Left hindlimb (tissue), 1 donor: ENCODE measurements at places on chromosomes 2 and 18.

GRCh38 chr2:9748577-9748976 is 94.7 kb upstream of the TAF1B start:
- no peak for DNase-seq

- DNase-seq = no peak
These were observed 89.0 kb downstream of the NBAS start for GRCh38 chr2:15472133-15472532.

- no peak for DNase-seq
These were observed 101.3 kb downstream of the PID1 start for GRCh38 chr2:229169751-229170150.

- peak; percentile 68 for DNase-seq
These were observed 54.7 kb upstream of the FZD7 start for GRCh38 chr2:201978986-201979385.

DNA sequence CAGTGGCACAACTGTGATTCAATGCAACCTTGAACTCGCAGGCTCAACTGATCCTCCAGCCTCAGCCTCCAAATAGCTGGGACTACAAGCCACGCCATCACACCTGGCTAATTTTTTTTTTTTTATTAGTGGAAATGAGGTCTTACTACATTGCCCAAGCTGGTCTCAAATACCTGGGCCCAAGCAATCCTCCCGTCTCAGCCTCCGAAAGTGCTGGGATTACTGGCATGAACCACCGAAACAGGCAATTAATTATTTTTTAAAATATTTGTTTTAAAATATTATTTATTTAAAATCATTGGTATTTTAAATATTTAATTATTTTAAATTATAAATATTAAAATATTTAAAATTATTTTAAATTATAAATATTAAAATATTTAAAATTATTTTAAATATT is 24.5 kb downstream of the SRBD1 start:
- DNase-seq = no peak

DNA sequence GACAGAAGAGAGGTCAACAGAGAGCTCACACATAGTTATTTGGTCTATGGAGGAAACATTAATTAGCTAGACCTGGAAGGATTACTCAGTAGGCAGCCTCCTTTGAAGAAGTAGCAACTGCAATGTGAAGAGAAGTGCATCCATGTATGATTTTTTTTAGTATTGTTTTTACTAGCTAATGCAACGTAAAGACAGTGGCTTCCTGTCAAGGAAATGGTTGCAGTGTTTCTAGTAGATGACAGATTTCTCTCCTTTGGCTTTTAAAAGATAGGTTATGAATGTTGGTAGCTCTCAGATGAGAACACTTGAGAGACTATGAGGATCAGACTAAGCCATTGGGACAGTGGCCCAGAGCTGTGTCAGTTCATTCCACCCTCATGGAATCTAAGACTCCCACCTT is 175.8 kb downstream of the AGPS start:
- DNase-seq = no peak

- no peak for DNase-seq
These were observed 259.8 kb upstream of the RASGRP3 start for GRCh38 chr2:33216508-33217182.

- DNase-seq = no peak
These were observed 186.7 kb upstream of the RBMS1 start for GRCh38 chr2:160680294-160680693.

GRCh38 chr2:224165901-224166319 is 126.8 kb upstream of the SERPINE2 start:
- no peak for DNase-seq

DNA sequence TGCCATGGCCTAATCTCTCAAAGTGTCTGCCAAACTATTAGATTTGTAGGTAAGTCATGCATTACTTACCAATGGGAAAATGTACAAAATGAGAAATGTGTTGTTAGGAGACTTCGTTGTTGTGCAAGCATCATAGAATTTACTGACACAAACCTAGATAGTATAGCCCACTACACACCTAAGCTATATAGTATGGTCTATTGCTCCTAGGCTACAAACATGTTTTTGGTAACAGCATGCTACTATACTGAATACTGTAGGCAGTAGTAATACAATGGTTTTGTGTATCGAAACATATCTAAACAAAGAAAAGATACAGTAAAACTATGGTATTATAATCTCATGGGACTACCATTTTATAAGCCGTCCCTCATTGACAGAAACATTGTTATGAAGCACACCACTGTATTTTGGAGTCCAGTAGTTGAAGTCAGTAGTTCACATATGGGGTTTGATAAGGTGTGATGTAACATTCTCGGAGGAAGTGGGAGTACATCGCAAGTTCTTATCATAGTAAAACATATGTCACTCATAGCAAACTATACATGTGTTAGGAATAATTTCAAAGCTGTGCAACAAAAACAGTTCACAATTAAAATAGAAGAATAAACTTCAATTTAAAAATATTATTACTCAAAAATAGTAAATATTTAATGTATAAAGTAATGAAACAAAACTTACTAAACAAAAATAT is 12.0 kb upstream of the GTF2A1L start:
- no peak for DNase-seq

GRCh38 chr2:146762786-146763185 is 1082.0 kb upstream of the ACVR2A start:
- DNase-seq = no peak

DNA sequence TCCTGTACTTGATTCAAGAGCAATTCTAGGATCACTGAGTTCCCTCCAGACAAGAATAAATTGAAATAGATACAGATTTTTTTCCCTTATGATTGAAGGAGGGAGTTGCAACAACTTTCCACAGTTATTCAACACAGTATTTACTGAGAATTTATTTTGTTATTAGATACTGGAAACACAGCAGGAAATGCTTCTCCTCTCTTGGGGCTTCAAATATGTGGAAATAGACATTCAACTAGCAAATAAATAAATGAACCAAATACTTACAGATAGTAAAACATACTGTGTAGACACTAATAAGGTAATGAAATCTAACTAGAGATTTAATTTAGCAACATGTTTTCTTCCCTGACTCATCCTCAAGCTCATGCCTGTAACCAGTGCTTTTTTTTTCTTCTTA is 169.2 kb downstream of the LNPK start:
- DNase-seq = no peak

DNA sequence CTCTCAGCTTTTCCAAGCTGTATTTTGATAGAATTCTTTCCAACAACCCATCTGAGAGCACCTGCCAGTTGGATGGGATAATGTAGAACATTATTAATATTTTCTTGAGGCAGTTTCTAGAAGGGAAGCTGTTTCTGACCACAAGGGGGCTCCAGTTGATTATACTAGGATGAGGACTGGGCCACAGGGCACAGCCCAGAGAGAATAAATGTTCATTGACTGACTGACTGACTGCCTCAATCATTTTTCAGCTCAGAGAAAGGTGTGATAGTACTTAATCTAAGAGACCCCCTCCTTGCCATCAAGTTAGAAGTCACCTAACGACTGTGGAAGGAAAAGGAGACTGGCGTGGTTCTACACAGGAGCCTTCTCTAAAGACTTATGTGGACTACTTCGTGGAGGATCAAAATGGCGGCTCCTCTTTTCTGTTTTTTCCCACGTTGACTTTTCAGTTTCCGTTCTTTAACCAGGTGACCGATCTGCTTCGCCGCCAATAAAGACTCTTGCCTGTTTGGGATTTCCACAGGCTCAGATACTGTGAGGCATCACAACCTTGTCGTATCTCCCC is 31.9 kb upstream of the CREG2 start:
- DNase-seq = peak; percentile 51

DNA sequence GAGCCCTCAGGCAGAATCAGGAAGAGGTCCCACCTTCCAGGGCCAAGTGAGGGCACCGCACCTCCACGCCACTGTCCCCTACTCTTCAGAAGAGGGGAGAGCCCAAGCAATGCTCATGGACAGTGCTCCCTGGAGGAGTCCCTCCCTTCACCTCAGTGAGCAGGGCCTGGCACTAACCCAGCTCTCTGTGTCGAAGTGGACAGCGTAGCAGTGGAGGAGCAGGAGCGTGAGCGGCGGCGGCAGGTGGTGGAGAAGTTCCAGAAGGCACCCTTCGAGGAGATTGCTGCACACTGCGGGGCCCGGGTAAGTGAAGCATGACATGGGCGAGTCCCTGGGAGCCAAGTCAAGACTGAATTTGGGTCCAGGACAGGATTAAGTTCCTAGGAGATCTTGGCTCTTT is 16.7 kb downstream of the POMC start:
- no peak for DNase-seq

DNA sequence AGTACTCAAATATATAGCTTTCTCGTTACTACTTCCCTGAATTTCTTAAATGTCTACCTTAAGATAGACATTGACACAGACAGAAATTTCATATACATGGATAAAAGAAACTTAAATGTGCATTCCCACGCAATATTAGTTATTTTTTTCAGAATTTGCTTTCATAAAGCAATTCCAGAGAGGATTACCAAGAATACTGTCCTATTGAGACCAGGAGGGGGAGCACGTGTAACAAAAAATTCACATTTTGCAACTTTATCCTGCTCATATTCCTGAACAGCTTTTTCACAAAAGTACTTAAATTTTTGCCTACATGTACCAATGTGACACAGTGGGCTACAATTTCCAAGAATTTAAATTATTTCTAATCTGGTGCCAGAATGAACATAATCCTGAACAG is 30.7 kb upstream of the ERCC3 start:
- DNase-seq = no peak

DNA sequence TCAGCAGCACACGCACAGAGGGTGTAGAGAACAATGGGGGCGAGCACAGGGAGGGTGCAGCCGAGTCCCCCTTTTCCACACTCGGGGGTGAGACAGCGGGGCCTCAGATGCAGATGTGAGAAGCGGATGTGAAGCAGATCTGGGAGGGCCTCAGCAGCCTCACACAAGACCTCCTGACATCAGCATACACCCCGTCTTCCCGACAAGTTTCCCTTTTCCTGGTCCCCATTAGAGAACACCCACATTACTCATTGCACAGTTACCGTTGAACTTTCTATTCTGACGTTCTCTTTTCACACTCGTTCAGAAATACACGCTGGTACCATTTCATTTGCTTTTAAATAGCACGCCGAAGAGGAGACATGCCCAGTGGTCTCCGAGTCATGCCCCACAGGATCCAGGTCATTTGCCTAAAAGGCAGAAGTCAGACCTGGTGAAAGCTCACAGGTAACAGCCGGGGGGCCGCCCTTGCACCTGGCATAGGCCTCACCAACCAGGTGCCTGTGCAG is 129.5 kb upstream of the ID2 start:
- no peak for DNase-seq

GRCh38 chr2:47096451-47096850 is 58.7 kb downstream of the STPG4 start:
- no peak for DNase-seq

DNA sequence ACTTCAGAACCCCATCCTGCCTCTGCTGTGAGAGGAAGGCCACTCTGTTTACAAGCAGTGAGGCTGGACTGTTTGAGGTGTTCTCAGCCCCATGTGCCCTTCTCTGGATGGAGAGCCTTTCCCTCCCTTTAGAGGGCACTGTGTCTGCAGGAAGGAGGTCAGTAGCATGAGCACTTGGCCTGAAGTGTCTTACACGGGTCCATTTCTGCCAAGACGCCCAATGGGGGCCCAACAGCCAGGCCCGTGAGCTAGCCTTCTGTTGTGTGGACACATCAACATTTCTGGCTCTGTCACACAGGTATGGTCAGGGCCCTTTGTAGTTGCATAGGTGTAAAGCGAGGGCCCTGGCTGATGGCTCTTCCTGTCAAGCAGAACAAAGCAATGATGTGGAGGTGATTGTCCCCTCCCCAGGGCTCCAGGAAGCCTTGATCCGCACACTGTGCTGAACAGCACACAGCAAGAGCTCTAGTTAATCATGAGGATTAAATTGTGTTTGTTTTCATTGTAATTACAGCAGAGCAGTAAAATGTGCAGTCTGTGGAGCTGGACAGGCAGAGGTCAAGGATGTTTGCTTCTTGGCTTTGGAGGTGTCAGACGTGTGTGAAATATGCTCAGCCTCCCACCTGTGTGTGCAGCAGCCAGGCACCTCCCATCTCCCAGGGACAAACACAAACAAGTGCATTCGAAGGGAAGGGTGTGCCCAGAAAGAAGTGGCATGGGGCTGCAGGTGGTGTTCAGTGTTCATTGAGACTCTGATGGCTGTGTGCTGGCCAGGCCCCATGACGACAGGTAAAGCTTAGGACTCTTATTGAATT is 132.1 kb downstream of the SH3RF3 start:
- DNase-seq = peak; percentile 24

- DNase-seq = no peak
These were observed 108.2 kb upstream of the RAB12 start for GRCh38 chr18:8501044-8501443.

DNA sequence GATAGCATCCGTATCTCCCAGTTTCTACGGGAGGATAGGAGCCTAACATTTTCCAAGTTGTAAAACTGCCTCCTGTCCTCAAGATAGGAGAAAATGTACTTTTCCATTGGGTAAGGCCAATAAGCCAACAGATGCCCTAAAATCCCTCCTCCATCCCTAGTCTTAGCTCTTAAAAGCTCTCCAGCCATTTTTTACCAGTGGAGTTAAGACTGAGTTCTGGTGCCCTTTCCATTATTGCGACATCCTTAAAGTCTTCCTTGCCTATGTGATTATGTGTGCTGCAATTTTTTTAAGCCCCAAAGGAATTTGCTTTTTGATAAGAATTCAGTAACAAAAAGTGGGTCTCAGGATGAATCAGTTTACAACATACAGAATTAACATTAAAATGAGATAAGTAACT is 33.0 kb downstream of the LINC00305 start:
- DNase-seq = no peak

DNA sequence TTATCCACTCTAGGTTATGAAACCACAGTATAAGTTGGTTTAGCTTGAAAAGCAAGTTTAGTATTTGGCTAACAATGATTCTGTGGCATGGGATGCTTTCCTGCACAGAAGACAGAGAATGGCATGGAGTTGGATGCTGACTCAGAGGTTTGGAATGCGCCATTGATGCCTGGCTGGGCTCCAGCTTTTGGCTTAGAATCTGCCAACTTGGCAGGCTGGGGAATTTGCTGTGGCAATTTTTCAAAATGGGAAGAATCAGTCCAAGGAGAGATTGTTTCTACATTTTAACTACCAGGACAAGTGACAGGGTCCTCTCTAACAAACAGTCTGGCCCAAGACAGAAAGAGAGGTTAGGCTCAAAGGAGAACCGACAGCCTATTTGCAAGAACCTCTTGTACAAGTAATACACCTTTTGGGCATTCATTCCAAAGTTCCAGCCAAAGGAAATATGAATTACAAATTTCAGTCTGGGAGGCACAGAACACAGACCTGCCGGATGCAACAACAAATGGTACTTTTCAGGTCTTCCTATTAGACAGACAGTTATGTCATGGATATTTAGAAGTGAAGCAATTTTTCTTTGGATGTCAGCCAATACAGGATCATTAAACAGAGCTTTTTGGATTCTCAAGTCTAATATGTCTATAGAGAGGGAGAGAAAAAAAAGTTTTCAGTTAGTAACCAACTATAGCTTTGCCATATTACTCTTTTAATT is 1027.7 kb downstream of the TMEM182 start:
- DNase-seq = peak; percentile 57

- no peak for DNase-seq
These were observed 4.8 kb upstream of the XDH start for GRCh38 chr2:31419386-31419785.
